ENCODE measurements at places on chromosomes 4 and X.

GRCh38 chr4:6504900-6505496 is 32.6 kb upstream of the PPP2R2C start:
- no peak for DNase-seq

- no peak for DNase-seq
Observed at GRCh38 chr4:69759189-69759604, 1.2 kb downstream of the SULT1B1 start.

- DNase-seq: no peak
Observed at GRCh38 chrX:138897621-138898492, 186.3 kb upstream of the FGF13 start.

GRCh38 chrX:64850371-64851082 is 125.7 kb downstream of the ZC4H2 start:
- DNase-seq: no peak

DNA sequence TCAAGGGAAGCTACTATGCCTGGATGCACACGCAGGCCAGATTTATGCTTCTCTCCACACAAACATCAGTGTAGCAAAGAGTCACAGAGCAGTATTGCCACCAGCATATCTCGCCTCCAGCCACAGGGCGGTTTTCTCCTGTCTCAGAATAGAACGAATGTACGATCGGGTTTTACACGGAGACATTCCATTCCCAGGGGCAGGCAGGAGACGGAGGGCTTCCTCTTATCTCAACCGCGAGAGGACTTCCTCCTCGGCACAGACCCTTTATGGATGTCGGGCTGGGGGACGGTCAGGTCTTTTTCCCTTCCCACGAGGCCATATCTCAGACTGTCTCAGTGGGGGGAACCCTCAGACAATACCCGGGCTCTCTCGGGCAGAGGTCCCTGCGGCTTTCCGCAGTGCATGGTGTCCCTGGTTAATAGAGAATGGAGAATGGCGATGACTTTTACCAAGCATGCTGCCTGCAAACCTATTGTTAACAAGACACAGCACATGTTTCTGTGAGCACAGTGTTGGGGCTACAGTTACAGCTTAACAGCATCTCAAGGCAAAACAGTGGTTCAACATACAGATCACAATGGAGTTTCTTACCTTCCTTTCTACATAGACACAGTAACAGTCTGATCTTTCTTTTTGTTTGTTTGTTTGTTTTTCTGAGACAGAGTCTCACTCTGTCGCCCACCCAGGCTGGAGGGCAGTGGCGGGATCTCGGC is 24.1 kb downstream of the CSF2RA start:
- DNase-seq: no peak

DNA sequence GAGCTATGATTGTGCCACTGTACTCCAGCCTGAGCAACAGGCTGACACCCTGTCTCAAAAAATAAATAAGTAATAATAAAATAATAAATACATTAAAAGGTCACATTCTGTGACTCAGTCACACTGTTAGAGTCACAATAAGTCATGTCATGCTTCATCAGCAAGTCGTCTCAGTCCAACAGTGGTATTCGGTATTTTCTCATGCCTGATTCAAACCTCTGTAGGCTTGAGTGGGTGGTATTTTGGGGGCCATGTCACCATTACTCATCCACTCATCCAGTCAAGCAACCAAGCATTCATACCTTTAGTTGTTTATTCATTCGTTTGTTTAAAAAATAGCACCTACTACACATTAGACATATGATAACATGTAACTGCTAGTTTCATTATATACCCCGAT is 46.9 kb downstream of the SUPT20HL2 start:
- DNase-seq: no peak

- no peak for DNase-seq
Observed at GRCh38 chr4:80471756-80472155, 136.2 kb downstream of the CFAP299 start.

DNA sequence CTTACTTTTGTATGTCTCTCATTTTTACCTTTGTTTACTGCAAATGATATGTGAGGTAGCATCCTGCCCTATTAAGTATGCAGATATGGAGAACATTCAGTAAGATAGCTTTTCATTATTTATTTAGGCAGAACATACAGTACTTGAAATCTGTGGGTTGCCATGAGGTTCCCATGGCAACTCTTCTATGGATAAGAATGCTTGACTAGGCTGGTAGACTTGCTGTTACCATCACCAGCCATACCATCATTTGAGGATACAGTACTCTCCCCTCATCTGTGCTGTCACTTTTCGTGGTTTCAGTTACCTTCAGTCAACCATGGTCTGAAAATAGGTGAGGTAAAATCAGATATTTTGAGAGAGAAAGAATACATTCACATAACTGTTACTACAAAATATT is 56.7 kb downstream of the NAF1 start:
- DNase-seq: no peak

GRCh38 chr4:130820448-130820847 is 1724.5 kb downstream of the C4orf33 start:
- no peak for DNase-seq

DNA sequence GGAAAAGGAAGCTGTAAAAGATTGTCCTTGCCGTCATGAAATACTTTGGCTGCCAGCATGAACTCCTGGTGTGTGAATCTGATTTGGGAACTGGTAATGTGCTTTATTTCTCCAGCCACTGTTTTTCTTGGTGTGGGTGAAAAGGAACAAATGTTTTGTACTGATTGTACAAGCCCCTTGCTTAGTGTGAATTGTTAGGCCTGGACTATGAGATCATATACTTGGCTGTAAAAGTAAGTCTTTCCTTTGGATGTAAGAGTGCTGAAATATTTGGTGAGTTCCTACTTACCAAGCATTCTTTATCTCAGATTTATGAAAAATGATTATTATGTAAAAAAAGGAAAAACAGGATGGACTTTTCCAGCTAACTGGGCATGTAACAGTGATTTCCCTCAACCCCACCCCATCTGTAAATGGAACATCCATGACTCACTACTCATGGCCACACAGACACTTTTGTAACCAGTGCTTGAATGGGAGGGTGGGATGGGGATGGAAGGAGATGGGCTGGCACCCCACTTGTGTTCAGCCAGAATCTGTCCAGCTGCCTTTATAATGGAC is 6.3 kb downstream of the FNIP2 start:
- DNase-seq: no peak

DNA sequence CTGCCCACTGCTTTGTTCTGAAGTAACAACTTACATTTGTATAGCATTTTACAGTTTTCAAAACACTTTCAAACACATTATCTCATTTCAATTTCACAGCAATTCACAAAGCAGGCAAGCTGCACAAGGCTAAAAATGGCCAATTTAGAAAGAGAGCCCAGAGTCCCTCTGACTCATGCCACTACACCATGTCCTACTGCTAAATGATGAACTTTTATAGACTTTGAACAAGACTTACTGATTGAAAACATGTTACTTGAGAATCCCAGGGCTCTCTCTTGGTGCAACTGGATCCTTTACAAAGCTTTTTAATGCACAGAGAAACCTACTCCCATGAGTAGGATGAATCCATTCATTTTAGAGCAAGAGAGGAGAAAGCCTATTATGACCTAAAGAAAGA is 5.8 kb upstream of the G3BP2 start:
- no peak for DNase-seq

DNA sequence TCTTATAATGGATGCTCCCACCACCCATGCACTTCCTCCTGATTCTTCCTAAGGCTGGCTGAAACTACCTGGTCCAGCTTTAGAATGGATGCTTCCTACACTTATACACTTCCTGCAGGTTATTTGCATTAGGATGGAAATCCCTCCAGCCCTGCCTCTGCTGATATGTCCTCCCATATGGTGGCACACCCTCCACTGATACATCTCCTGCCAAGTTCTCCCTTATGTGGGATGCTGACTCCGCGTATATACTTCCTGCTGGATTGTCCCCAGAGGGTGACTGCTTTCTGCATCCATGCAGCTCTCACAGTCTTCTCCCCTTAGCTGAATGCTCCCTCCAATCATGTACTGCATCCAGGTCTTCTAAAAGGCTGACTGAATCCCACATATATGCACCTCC is 254.6 kb upstream of the FAM47C start:
- DNase-seq: no peak

- DNase-seq: no peak
Observed at GRCh38 chr4:73520821-73521220, 39.3 kb downstream of the AFM start.

- DNase-seq: no peak
Observed at GRCh38 chr4:184215709-184216328, 1.9 kb downstream of the ENPP6 start.

DNA sequence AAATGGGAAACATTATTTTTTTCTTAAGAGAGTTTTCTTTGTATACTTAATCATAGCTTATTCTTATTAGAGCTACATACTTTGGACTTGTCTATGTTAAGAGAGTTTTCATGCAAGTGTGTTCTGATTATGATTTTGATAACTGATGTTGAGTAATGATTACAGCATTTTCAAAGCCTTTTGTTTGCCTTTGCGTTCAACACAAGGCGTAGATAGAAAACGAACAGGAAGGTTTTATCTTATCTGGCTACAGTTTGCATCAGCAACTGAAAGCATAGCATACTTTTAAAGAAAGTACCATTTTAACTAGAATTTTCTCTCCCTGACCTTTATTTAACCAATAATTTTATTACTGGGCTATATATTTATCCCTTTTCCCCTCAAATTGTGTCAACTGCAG is 51.6 kb upstream of the PDLIM5 start:
- no peak for DNase-seq

- DNase-seq: no peak
Observed at GRCh38 chr4:76117536-76117935, 30.7 kb downstream of the NUP54 start.

DNA sequence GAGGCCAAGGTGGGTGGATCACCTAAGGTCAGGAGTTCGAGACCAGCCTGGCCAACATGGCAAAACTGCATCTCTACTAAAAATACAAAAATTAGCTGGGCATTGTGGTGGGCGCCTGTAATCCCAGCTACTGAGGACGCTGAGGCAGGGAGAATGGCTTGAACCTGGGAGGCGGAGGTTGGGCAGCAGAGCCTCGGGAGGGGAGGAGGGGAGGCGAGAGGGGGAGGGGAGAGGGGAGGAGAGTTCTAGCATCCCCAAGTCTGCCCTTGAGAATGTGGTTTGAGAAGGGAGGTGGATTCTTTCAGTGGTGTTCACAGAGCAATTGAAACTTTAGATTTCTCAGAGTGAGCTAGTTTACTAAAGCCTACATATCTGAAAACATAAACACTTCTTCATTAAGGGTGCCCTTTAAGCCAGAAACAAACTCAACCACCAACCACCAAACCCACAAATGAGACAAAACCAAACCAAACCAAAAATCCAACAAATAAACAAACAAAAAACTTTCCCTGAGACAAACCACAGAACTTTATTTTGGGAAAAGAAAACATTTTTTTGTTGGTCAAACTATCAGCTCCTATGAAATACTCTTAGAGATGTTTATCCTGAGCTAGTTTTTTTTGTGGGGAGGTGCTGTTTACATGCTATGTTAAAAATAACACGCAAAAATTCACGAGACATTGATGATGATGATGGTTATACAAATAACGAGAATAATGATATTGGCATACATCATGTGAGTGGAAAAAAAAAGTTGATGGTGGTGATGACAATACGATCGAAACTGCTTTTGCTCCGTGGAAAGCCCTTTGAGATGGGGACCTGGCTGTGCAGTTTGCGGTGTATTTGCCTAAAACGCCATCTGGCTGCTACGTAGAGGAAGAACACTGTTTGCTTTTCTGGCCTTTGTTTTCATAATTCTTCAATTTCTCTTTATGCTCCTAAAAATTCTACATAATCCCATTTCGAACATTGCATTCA is 98.2 kb upstream of the PRKX start:
- peak; percentile 58 for DNase-seq

GRCh38 chr4:106691749-106692148 is 323.2 kb upstream of the GIMD1 start:
- no peak for DNase-seq

GRCh38 chr4:57265831-57266582 is 155.8 kb upstream of the IGFBP7 start:
- no peak for DNase-seq

DNA sequence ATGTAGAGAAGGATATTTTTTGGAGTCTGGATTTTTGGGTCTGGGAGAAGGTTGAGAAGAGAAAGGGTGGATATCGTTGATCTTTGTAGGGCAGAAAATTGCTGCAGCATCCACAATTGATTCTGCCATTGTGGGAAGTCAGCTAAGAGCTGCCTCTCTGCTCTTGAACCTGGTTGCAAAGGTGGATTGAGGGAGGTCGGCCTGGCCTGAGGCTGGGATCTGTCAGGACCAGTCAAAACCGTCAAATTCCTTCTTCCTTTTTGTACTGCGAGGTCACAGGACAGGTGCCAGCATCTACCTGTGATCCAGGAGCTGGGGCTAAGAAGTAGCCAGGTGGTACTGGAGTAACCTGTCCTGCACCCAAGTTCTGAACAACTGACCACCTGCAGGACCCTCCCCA is 93.7 kb downstream of the SHOX start:
- DNase-seq: no peak

- no peak for DNase-seq
Observed at GRCh38 chr4:181216501-181216900, 1026.7 kb upstream of the TENM3 start.

- DNase-seq: no peak
Observed at GRCh38 chr4:79247695-79248394, 78.0 kb downstream of the NAA11 start.

DNA sequence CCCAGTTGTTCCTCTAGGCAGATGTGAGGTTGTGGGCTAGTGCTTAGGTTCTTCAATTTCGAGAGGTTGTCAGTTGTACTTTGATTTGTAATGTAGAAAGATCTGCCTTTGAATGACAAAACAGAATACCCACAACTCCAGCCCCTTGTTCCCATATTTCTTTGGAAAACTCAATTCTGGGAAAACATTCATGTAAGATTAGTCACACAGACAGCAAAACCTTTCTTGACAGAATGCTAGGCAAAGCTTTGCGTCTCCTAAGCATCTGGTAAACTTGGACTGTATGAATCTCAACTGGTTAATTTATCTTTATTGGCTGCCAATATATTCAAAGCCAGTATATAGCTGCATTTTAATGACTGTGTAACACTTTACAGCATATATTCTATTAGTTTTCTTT is 34.9 kb downstream of the NOCT start:
- no peak for DNase-seq

GRCh38 chr4:185898413-185898812 is 86.4 kb upstream of the SORBS2 start:
- no peak for DNase-seq

- DNase-seq: no peak
Observed at GRCh38 chrX:149688552-149688951, 23.3 kb upstream of the MAGEA11 start.

DNA sequence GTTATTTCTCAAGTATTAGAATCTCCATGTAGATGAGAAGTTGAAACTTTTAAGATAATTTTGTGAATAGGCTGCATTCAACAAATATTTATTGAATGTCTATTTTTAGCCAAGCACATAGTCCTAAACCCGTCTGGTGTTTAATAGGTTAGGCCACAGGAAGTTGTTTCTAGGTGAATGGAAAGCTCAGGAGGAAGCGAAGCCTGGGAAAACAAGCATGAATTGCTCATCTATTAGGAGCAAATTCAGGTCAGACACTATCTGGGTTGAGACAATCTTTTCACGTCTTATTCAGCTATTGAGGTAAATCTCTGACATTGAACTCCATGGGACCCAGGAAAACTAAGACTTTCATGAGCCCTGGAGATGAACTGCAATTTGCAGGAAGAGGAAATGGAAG is 43.1 kb upstream of the FREM3 start:
- DNase-seq: no peak
